ENCODE measurements at places on chromosomes 4 and X.

DNA sequence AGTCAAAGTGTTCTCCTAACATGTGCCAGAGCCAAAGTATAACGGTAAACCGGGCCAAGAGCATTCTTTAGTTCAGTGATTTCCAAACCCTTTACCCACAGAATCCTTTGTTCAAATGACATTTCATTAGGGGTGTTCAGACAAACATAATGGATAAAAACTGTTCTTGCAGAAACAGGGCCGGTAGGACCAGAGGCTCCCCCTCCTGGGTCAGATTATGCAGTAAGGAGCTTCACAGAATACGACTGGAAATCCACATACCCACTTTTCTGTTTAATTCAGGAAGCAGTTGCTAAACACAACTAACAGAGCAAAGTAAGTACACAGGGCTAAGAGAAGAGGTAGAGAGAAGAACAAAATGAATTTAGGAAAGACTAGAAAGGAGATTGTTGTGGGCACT, 46.6 kb upstream of the TMEM184C start:
- no peak for DNase-seq

- no peak for DNase-seq
These were observed 13.3 kb downstream of the SGMS2 start for GRCh38 chr4:107837776-107838618.

DNA sequence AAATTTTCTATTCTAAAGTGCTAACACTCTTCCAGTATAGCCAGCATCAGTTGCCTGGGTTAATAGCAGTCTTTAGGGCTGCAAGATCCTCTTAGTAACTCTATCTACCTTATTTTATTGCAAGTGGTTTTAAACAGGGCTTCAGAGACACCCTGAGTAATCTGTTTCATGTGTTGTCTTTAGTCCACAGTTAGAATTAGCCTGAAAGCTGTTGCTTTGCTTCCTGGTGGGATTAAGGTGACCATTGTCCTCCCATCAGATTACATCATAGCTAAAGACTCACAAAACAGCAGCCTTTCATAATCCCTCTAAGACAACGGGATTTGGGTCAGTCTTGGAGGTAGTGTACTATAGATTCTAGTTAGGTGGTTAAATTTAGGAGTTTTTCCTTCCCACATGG, 7.5 kb downstream of the UCHL1 start:
- DNase-seq: no peak

- DNase-seq: no peak
These were observed 140.0 kb downstream of the CHM start for GRCh38 chrX:85907316-85907715.

DNA sequence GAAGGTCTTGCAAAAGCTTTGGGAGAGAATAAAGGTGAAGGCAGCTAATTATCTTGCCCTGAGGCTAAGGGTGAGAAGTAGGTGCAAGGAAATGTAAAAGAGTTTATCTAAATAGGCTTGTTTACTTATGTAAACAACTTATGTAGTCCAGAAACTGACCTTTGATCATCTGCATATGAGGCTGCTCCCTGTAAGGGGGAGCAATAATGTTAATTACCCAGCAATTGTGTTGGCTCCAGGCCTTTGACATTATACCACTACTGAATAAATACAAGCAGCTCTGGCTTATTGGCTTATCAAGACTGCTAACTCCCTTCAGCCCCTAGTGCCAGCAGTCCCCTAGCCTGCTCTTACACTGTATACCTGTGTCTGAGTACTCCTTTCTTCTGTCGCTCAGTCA, 303.7 kb upstream of the GNPDA2 start:
- DNase-seq: no peak

DNA sequence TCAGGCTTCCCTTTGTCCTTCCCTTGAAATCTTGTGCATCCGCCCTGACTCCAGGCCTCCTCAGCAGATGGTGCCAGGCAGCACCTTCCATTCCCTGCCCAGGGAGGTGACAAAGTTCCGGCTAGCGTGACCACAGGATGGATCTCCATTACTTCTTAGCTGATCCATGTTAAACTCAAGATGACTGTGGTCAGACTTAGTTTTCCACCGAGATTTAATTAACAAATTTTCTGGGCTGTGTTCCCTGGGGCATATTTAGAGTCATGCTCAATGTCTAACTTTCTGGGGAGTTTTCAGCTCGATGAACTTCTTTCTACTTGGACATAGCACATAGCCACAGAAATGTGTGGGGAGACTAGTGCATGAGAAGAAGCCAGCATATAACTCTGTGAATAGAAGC, 215.1 kb upstream of the SFRP2 start:
- no peak for DNase-seq

GRCh38 chrX:95974890-95975289, 709.8 kb upstream of the DIAPH2 start:
- no peak for DNase-seq

DNA sequence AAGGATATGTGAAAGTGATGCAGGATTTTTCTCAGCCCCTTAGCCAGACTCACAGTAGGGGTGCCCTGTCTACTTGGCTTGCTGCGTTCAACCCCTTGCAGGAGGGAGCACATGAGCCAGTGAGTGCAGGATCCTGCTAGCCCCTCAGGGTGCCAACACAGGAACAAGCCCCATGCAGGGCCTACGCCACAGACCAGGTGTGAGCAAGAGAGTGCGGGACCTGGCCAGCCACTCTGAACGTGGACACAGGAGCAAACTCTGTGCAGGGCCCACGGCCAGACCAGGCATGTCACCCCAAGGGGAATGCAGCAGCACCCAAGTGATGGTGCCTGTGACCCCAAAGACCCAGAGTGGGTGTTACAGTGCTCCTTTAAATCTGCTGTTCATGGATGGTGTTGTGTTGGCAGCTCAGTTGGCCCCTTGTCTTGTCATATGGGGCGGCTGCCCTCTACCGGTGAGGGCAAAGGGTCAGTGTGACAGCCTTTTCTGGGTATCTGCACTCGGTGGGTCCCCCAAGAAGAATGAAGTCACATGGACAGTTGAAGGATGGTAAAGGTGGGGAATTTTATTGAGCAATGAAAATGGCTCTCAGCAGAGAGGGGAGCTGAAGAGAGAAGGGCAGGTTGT, 188.4 kb upstream of the MAOA start:
- DNase-seq: no peak

DNA sequence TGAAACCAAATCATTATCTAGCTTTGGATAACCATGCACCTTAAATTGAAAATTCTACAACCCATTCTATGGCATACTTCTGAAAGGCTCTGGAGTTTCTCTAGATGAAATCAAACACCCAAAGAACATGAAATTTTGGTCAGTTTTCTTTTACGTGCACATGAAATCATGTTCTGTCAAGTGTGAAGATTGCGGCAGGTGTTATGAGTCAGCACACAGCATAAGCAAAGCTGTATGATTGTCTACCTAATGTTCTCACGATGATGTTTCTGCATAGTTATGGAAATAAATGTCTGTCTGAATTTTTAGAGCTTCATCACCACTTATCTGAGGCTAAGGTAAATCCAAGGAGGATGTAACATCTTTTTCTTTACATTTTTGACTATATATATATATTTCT, 495.3 kb downstream of the IL1RAPL1 start:
- no peak for DNase-seq

GRCh38 chr4:168632301-168632725, 135.5 kb downstream of the PALLD start:
- DNase-seq: no peak

GRCh38 chr4:74559853-74560252, 114.9 kb downstream of the AREG start:
- DNase-seq: no peak

DNA sequence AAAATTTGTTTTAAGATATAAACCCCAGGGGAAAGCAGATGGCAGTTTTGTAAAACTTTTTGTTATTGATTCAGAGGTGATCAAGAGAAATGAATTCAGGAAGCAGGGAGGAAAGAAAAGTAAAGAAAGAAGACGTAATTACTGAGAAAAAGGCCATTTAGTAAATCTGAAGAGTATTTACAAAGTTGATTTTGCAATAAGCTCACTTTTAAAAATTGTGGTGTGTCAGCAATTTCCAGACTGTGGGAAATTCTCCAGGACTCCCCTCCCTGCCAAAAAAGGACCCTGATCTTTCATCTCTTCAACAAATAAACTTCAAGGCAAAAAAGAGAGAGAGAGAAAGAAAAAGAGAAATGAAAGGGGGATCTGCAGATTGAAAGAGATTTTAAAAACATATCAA, 36.6 kb downstream of the PCYT1B start:
- no peak for DNase-seq

DNA sequence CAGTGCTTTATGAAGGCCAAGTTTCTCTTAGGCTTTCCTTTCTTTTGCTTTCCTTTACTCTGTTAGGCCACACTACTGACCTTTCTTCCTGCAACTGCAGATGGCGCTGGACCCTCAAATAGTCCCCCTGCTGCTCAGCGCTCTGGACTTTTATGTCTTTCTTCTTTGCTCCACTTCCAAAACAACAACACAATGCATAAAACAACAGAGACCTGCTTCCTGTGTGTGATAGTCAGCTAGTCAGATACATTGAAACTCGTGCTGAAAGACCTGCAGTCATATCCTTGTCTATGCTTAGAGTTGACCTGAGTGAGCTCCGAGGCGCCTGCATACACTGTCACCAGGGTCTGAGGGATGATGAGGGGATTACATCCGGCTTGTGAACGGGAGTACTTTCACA, 108.9 kb upstream of the TEX13D start:
- no peak for DNase-seq

- DNase-seq: no peak
These were observed 212.2 kb downstream of the LDB2 start for GRCh38 chr4:16686195-16686594.

- DNase-seq: no peak
These were observed 1.8 kb downstream of the USP11 start for GRCh38 chrX:47234583-47234982.

DNA sequence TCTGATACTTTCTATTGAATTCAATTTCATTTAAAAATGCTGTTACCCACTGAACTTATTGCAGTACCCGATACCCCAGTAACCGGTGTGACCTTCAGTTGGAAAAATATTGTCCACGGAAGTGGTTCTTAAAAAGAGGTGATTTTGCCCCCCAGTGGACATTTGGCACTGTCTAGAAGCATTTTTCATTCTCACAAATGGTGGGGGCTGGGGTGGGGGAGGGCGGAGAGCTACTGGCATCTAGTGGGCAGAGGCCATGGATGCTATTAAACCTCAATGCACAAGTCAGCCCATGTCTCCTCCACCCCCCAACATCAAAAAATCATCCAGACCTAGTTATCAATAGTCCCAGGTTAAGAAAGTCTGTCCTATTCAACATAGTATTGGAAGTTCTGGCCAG, 19.6 kb upstream of the CHM start:
- no peak for DNase-seq

DNA sequence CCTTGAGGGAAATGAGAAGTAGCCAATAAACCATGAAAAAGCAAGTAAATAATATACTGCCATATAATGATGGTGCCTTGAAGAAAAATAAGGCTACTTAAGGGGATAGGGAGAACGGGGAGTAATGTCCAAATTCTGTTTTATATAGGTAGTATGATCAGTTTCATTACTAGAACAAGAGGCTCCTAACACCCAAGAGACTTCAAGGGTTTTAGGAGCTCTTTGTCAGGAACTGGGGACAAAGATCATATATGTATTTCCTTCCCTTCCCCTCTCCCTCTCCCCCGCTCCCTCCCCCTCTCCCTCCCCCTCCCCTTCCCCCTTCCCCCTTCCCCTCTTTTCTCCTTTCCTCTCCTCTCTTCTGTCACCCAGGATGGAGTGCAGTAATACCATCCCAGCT, 127.3 kb downstream of the PTPN13 start:
- no peak for DNase-seq

- no peak for DNase-seq
These were observed 59.7 kb downstream of the HADH start for GRCh38 chr4:108049406-108049805.

DNA sequence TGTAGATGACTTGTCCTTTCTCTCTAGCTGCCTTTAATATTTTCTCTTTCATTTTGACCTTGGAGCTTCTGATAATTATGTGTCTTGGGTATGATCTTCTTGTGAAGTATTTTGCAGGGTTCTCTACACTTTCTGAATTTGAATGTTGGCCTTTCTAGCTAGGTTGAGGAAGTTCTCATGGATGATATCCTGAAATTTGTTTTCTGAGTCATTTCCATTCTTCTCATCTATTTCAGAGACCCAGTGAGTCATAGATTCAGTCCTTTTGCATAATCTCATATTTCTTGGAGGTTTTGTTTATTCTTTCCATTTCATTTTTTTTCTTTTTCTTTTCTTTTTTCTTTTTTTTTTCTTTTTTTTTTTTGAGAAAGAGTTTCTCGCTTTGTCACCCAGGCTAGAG, 585.7 kb upstream of the PABPC4L start:
- DNase-seq: no peak

DNA sequence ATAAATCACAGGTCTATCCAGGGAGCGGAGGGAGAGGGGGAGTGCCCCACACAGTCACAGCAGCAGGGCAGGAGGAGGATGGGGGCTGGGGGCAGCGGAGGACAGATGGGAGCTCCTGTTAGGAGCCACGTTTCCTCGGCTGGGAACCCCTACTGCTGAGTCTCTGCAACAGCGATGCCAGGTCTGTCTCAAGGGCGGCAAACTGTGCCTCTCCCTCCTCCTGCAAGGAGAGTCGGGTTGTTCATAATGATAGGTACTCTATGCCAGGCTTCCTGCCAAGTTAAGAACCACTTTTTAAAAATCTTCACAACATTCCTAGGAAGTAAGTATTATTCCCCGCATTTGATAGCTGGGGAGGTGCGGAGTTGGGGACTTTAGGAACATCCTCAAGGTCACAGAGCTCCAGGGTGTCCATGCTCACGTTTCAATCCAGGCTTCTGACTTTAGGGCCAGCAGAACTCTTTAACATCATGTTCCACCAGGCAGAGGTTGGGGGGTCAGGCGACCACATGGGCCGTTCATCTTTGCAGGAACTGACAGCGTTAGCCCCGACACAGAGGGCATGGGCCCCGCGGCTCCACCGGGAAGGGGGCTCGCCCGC, 98.3 kb upstream of the MAML3 start:
- DNase-seq: no peak

GRCh38 chr4:16995451-16995850, 97.0 kb upstream of the LDB2 start:
- DNase-seq: no peak

- no peak for DNase-seq
These were observed 41.8 kb downstream of the GPC4 start for GRCh38 chrX:133373386-133374079.

GRCh38 chrX:133120406-133120805, 23.5 kb upstream of the USP26 start:
- DNase-seq: no peak

DNA sequence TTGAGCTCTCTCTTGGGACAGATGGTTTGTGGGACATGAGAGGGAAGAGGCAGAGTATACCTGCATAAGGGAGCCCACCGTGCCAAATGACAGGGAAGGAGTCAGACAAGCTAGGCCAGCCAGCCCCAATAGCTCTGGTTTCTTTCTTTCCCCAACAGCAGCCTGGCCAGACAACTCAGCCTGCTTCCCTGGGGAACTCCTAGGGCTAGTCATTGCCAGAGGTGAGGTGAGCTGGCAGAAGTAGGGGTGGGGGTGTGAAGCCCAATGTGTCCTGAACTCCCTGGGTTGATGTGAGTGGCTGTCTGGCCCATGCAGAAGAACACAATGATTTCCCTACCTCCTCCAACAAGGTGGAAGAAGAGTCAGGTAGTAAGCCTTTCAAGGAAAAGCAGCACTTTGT, 135.5 kb downstream of the AMMECR1 start:
- DNase-seq: no peak

GRCh38 chrX:80808881-80809411, 731 bp downstream of the BRWD3 start:
- DNase-seq: no peak

Data from stimulated activated CD4-positive, alpha-beta T cell treated with anti-CD3 and anti-CD28 coated beads, Interleukin-1b, Interleukin-23, amount 100 ng/mL, for 24 hours (primary cell).